CD4-positive, alpha-beta T cell treated with Interleukin-12 subunit alpha and Interleukin-12 subunit beta, for 1 hour (primary cell): ENCODE measurements at places on chromosomes 3 and 15.

DNA sequence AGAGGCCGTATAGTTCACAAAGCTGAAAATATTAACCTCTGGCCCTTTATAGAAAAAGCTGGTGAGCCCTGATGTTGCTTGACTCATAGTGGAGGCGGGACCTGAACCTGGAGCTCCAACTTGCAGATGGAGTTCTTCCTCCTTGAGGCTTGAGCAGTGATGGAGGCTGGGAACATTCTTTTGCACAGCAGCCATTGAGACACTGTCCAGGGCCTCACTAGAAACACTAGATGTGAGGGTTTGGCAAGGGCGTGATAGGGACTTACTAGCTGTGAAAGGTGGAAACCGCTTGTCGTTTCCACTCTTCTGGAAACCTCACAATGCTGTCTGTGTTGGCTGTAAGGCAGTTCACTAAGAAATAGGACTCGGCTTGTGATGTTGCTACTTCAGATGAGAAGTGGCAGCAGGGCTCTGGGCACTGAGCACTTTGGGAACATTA, 12.5 kb downstream of the SMAD6 start:
- DNase-seq: no peak

GRCh38 chr15:65374334-65374733, 3.5 kb downstream of the IGDCC3 start:
- no peak for DNase-seq

- DNase-seq: peak; percentile 76
Measured at GRCh38 chr3:169863458-169863899, 6.3 kb downstream of the LRRC31 start.

GRCh38 chr15:78317145-78317836, 17.9 kb upstream of the SKIC8 start:
- no peak for DNase-seq

DNA sequence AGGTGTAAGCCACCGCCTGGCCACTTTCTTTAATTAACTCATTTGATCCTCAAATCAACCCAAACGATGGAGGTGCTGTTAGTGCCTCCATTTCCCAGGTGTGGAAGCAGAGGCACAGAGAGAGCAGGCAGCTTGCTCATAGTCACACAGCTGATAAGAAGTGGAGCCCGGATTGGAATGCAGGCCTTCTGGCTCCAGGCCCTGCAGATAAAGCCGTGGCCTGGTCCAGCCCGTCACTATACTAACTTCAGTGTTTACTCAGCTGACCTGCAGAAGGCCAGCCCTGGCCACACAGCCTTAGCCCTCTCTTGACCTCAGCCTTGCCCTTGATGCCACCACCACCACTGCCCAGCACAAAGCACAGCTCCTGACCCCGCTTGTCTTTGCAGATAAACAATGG, 116.7 kb downstream of the NUP210 start:
- DNase-seq: no peak

GRCh38 chr3:38605981-38606380, 43.5 kb downstream of the SCN5A start:
- DNase-seq: no peak

DNA sequence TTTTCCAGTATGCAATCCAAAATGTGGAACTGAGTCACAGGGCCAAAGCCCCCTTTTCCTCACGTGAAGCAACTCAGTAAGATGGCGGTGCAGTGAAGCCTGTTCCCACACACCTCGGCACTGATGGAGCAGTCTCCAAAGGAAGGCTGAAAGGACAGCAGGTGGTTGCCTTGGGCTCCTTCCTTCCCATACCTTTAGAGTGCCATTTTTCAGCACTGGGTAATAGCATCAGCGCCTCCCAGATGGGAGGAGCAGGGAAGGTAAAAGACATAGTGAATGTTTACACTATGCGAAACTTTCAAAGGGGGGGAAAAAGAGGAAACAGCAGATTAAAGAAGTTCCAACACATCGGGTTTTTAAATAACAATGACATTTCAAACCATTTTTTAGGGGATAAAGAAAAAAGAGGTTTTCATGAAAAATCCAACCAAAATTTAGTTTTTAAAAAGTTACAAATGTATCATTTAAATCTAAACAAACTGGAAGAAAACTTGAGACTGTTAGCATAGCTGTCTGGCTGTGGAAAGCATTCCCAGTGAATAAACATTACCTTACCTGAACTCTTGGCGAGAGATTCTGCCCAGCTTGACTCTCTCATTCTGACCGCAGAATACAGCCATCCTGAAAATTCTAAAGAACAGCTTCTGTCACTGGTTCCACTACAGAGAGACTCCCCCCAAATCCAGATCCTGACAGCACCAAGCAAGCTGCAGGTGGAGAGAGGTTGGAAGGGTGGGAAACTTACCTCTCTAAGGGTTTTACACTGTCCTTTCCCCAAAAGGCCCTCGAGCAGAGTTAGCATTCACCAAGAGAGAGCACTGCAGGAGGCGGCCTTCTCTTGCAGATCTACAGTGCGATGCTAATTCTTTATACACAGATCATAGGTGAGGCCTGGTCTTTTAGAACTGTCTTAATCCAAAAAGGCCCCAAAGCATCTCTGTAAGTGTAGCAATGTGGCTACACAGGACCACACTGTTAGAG, 32.6 kb downstream of the ABCC5 start:
- DNase-seq: no peak

DNA sequence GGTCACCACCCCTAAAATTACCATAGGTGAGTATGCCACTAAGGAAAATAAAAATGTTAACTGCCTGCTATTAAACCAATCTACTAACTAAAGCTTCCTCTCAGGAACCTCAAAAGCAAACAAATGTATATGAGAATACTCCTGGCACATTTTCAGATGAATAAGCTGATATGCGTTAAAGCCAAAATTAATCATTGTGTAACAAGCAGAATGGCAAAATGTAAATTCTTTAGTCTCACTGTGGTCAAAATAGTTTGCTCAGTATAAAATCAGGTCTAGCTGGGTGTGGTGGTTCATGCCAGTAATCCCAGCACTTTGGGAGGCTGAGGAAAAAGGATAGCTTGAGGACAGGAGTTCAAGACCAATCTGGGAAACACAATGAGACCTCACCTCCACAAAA, 53.6 kb downstream of the SUMF1 start:
- DNase-seq: no peak

GRCh38 chr3:9727743-9728142, 3.8 kb upstream of the BRPF1 start:
- no peak for DNase-seq

DNA sequence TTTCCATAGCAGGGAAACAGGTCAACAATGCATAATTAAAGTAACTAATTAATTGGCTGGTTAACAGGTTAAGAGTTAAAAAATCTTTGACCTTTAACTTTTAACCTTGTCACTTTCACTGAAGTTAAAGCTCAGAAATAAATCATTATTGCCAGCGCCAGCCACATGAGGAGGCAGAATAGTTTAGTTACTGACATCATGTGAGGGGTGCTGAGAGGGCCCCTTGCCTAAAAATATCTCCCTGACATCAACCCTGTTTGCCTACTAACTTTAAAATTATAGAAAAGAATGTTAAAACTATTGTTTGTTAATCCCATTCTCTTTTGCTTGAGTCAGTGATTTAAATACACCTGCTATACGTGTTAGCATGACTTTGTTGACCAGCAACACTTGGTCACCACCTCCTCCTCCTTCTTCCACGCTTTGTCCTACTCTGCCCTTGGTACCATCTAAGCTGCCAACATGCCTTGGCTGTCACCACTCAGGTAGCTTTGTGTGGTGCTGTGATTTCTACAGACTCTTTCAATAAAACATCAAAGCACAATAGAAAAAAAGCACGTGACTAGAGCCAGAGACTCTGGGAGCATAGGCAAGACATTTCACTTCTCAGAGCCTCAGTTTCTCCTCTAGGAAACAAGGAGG, 2.7 kb downstream of the FBXO40 start:
- DNase-seq: no peak

- DNase-seq: peak; percentile 60
Measured at GRCh38 chr3:42535981-42536784, 33.7 kb downstream of the VIPR1 start.

DNA sequence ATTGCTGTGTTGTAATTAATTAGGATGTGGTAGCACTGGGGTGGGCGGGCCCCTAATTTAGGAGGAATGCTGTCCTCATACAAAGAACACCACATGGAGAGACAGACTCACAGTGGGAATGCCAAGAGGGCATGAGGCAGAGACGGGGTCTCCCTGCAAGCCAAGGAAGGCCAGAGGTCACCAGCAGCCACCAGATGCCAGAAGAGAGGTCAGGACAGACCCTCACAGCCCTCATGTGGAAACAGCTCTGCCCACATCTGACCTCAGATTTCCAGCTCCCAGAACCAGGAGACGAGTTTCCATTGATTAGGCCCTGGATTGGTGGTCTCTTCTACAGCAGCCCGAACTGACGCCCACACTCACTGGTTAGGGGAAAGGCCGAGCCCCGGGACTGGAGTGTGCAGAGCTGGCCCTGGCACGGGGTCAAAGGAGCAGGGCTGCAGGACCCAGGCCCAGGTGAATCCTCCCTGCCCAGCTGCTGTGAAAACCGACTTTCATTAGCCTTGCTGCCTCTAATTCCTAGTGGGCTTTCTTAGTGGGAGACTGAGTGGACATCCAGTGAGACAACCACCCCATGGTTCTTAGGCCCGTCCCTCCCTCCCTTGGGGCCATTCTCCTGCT, 43.0 kb upstream of the SLC41A3 start:
- DNase-seq: no peak

- no peak for DNase-seq
Measured at GRCh38 chr3:4532535-4533112, 39.5 kb downstream of the ITPR1 start.

DNA sequence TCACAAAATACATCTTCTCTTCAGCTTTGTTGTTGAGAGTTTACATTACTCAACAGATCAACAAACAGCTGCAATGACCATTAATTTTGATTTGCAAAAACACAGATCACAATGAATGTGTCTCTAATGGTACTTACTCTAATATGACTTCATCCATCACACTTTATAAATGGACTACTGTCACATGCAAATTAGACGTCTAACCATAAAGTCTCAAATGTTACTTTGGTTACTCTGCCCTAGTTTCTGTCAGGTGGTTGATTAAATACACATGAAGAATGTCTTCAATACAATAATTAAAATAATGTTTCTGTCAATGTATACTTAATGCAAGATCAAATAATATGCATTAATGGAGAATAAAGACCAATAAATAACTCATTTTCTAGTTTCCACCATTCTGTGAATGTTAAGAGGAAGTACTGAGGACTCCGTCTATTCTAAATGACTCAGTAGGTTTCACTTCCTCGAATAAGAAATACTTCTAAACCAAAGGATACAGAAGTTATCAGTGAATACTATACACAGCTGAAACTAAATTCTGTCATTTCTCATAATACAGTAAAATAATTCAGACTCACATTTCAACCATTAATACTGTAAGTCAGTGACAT, 145.8 kb downstream of the CBLB start:
- no peak for DNase-seq

- DNase-seq: no peak
Measured at GRCh38 chr3:194654443-194654842, 17.5 kb downstream of the LSG1 start.

DNA sequence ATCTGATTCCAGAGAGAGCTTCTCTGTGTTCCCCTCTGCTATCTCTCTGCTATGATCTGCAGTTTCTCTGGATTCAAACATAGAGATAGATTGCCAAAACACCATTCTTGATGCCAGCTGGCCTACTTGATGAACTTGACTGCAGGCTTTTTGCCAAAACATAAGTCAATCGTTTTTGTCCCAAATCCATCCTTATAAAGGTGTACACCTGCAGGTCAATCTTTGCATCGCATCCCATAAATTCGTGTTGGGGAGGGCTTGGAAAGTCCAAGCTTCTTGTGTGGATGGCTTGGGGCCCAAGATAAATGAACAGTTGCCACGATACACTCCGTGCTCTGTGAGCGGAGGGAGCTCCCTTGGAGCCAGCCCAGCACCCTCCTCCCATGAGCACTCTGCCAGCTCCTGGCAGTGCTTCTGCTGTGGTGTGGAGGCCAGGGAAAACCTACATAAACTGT, 2.7 kb downstream of the CERS3 start:
- no peak for DNase-seq
